ENCODE measurements at places on chromosomes 7 and 10.

DNA sequence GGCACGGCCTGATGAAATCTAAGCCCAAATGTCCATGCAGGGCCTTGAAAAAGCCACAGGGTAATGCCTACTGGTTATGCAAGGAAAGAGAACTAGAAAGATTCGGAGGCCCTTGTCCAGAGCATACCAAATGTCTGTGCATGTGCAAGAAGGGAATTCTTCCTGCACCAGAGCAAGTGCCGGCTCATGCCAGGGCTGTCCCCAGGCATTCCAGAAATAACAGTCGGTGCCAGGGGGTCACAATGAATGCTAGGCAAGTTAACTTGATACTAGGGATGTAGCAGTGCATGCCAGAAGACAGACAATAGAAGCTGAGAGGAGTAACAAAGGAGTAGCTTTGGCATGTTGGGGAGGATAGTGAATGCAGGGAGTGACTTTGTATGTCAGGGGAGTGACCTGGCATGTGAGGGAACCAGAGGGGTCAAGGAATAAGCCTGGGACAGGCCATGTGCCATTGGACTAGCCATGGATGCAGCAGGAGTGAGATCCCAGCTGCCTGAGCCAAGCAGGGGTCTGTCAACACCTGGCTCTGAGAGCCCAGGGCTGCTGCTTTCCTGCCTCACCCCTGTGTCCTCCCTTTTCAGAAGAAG is 119.5 kb upstream of the UNC5B start:
- DNase-seq = no peak

GRCh38 chr7:130021105-130021834 is 29.9 kb downstream of the ZC3HC1 start:
- DNase-seq = no peak

DNA sequence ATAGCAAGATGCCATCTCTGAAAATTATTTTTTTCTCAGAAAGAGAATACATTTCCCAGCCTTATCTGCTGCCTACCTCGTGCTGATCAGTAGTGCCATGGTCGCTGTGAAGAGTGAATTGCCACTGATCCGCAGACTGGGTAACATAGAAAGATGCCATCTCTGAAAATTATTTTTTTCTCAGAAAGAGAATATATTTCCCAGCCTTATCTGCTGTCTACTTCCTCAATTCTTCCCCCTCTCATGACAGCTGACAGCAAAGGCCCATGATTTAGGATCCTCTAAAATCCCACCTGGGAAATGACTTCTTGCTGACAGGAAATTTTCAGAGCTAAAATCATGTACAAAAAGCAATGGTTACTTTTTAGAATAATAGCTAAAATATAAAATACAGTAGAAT is 92.5 kb upstream of the AHR start:
- DNase-seq = no peak

- DNase-seq = peak; percentile 9
Measured at GRCh38 chr7:106999023-106999422, 45.5 kb upstream of the PRKAR2B start.

GRCh38 chr7:4939971-4940728 is 18.8 kb downstream of the MMD2 start:
- no peak for DNase-seq

GRCh38 chr10:122232769-122233168 is 38.3 kb upstream of the BTBD16 start:
- DNase-seq = peak; percentile 60

DNA sequence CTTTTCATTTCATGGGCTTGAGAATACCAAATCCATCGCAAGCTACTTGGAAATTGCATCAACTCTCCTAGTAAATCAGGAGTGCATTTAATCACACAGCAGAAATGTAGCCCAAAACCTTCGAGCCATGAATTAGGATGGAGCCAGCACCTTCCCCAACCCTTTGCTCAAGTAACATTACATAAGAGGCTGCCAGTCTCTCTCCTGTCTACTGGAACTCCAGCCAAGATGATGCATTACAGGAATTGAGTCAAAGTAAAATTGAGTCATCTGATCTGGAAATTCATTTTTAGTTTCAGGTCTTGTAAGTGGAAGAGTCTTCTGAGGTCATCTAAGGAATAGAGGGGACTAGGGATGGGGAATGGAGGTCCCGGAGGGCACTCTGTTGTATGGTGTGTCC is 69.7 kb upstream of the FHIP2A start:
- peak; percentile 70 for DNase-seq

GRCh38 chr10:85643845-85644525 is 722.6 kb downstream of the GRID1 start:
- peak; percentile 25 for DNase-seq

- peak; percentile 61 for DNase-seq
Measured at GRCh38 chr7:93147363-93147762, 822 bp downstream of the SAMD9L start.

GRCh38 chr10:78703593-78703992 is 365.2 kb upstream of the ZMIZ1 start:
- DNase-seq = no peak

DNA sequence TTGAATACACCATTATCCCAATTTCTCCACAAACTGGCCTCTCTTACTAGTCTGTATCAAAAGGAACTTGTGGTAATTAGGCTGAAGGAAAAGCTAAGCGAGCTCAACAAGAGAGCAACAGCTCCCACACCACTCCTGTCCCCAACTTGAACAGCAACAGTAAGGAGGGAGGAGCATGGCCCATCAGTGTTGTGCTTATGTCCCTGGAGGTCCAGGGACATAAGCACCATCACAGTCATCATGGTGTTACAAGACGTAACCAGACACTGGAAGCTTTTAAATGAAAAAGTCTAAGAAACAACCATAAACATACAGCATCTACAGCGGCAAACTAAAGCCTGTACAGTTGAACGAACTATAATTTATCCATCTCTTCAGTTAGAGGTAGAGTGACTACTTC is 989 bp downstream of the ERLIN1 start:
- DNase-seq = peak; percentile 31

- DNase-seq = no peak
Measured at GRCh38 chr10:71432956-71433767, 36.4 kb downstream of the CDH23 start.

- no peak for DNase-seq
Measured at GRCh38 chr10:58920655-58921003, 255.8 kb upstream of the PHYHIPL start.

- DNase-seq = no peak
Measured at GRCh38 chr10:131822013-131822691, 78.7 kb upstream of the PPP2R2D start.

- DNase-seq = no peak
Measured at GRCh38 chr7:2198206-2198605, 34.5 kb downstream of the MAD1L1 start.

DNA sequence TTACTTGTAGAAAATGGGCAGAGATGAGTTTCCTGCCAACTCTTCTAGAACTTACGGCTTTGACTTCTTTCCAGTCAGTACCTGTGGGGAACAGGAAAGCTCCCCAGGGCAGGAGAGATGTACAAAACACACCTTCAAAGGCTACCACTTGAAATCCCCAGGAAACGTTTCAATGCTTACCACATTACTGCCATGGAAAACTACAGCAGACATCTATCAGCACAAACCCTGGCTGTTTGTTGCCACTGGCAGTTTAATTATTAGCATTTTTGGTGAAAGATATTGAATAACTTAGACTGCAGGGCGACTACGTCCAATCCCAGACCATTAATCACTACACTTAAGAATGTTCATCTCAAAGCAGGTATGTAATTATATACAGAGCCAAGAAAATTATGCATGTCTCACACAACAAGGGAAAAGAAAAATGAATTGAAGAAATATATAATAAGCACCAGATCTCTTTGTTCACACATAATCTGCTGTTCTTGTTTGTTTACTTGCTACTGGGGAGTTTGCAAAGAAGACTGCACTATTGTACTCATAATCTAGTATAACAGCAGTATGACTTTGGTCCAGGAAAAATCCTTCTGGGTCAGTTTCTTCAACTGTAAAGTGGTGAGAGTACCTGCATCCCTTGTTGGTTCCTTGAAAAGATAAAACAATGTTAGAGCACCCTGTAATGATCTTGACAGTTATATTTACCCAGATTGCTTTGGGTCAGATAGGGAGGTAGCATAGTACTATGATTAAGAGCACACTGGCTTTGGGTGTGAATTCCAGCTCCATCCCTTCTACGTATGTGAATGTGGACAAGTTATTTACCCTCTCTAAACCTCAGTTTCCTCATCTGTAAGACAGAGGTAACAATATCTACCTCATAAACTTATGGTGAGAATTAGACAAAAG is 138.3 kb downstream of the DOCK4 start:
- DNase-seq = no peak

- DNase-seq = no peak
Measured at GRCh38 chr10:98924526-98924925, 311.1 kb downstream of the HPSE2 start.

DNA sequence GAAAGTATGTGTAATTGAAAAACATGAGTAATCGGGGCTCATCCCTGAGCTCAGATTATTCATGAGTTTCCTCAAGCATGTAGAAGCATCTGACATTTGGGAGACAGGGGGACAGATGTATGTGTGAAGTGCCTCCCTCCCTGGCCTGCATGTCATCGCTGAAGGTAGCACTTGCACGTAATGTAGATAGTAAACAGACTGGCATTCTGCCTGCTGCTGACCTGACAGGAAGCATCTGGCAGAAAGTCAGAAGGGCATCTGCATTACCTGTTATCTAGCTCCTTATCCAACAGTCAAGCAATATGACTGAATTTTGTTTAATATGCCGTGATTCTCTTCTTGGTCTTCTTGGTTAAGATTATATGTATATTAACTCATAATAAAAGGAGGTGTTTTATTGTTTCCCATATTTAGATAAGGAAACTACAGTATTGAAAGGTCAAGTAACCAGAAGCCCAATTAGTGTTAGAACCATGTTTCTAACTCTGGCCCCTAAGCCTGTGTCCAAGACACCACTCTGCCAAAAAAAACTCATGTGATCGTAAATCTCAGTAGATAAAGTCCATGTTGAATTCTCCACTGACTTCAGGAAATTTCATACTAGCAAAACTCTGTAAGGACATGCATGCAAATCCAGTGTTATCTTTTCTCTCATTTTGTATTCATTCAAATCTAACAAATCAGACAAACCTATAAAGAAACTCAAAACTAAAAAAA is 918.1 kb upstream of the MBL2 start:
- DNase-seq = no peak

- DNase-seq = no peak
Measured at GRCh38 chr7:139568813-139569490, 45.5 kb downstream of the CLEC2L start.

GRCh38 chr7:41439515-41439879 is 263.4 kb downstream of the INHBA start:
- no peak for DNase-seq

GRCh38 chr10:72260239-72260975 is 13.3 kb upstream of the DDIT4 start:
- peak; percentile 94 for DNase-seq

- DNase-seq = no peak
Measured at GRCh38 chr10:29297678-29298077, 8.8 kb downstream of the LYZL1 start.

GRCh38 chr7:82384779-82385178 is 58.8 kb downstream of the CACNA2D1 start:
- no peak for DNase-seq

GRCh38 chr7:47371733-47372368 is 210.1 kb downstream of the TNS3 start:
- DNase-seq = peak; percentile 47

DNA sequence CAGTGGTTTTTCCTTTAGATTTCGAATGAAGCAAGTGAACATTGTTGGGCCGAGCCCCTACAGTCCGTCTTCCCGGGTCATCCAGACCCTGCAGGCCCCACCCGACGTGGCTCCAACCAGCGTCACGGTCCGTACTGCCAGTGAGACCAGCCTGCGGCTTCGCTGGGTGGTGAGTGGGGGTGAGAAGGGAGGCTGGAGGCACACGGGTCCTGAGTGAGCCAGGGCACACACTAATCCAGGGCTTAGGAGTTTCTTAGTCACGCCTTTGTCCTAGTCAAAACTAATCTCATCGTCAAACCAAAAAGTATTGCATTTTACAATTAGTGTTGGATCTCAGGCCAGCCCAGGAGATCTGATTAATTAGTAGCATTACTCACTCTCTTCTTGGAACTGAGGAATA is 568.8 kb upstream of the FOXK1 start:
- no peak for DNase-seq
